ENCODE measurements at places on chromosomes 5 and 9.
A peak's percentile ranks its signal among the peaks of the same experiment; 100 is the strongest.

DNA sequence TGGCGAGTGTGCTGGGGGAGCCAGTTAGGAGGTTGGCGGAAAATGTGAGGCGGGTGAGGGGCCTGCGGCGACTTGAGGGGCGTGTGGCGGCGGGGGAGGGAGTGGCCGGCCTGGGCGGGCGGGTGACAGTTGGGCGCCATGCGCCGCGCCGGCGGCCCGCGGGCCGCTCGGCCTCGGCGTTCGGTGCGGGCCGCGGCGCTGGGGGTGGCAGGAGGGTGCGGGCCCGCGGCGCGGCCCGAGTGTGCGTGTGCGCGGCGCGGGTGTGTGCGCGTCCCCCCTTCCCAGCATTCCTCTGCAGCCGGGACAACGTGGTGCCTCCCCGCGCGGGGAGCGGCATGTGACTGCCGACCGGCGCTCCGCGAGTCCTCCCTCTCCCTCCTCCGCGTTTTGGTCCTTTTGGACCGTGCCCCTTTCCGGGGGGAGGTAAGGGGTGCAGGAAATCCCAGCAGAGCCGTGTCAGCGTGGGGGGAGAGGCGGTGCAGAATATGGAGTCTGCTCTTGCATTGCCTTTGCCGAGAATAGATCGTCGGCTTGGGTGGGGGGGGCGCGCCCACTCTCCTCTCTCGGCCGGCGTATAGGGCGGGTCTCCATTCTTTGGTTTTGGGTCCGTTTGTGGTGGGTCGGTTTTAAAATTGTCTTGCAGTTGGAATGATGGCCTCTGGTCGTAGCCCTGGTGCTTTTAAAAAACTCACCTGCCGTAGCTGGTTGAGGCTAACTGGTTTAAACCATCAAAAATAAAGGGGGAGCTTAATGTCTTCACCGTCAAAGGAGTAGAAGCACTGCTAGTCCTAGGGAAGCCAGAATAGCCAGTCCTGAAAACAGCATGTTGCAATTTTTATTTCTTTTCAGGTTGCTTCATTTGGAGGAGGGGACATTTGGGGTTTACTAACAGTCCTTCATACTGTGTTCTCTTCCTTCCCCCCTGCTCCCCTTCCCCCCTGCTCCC lies 2.0 kb downstream of the LARP1 start:
- peak; percentile 47 for DNase-seq

- DNase-seq: no peak
Observed at GRCh38 chr5:172828911-172829431, 5.1 kb upstream of the ERGIC1 start.

GRCh38 chr5:63823583-63823982 lies 138.7 kb downstream of the HTR1A start:
- no peak for DNase-seq

DNA sequence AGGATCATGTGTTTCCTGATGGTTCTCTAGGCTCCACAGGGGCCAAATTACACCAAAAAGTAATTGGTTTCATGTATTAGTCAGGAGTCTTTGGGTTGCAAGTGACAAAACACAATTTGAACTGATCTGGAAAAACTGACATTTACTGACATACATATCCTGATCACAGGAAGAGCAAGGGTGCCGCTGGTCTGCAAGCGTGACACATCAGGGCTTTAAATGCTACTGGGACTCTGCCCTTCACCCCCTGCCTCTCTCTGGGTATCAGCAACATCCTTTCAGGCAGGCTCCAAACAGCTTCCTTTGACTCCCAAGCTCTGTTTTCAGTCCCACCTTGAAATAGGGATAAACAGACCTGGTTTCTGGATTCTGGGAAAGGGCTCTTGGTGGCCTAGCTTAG lies 197.5 kb downstream of the PALM2AKAP2 start:
- no peak for DNase-seq

DNA sequence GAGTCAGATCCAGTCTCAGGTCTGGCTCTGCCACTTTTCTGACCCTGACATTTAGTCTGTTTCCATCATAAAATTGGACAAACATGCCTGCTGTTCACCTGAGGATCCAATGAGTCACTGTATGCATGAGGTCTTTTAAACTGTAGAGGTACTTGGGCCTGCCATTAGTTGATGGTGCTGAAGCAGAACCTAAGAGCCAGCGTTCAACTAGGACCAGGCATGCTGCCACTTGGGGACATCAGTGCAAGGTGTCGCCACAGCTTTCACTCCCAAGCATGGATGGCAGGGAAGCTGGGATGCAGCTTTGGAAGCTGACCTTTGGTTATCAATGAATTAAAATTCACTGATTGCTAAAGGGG lies 37.1 kb downstream of the NEUROG1 start:
- no peak for DNase-seq

DNA sequence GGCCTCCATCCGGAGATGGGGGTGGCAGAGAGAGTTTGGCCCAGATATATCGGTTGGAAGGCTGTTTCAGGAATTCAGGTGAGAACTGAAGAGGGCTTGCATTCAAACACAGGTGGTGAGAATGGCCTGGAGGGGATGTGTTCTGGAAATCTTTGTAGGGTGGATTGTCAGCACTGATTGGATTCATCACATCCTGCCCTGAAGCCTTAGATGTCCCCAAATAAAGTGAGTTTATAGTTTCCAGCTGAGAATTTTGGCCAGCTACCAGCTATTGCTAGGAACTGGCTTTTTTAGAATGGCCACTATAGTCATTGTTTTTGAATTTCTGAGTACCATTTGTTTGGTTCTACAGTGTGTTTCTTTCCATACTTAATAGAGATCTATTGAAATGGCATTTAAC lies 46.1 kb upstream of the ANKH start:
- no peak for DNase-seq

- DNase-seq: no peak
Observed at GRCh38 chr9:85114799-85115198, 445.3 kb downstream of the NTRK2 start.

DNA sequence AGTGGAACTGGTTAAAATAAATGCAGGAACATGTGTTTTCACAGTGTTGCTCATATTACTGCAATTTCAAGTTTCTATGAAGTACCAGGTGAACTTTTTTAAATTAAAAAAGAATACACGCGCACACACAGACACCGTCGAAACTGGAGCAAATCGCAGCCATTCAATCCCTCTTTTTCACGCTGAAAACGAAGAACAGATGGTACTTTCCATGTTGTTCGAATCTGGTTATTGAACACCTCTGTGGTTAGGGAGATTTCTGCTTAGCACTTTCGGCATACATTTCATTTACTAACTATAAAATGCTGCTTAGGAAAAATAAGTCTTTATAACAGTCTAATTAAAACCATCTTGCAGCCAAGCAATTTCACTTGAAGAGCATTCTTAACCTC lies 6.8 kb downstream of the ZNF608 start:
- no peak for DNase-seq

GRCh38 chr5:140106101-140106500 lies 7.8 kb upstream of the PURA start:
- DNase-seq: no peak

DNA sequence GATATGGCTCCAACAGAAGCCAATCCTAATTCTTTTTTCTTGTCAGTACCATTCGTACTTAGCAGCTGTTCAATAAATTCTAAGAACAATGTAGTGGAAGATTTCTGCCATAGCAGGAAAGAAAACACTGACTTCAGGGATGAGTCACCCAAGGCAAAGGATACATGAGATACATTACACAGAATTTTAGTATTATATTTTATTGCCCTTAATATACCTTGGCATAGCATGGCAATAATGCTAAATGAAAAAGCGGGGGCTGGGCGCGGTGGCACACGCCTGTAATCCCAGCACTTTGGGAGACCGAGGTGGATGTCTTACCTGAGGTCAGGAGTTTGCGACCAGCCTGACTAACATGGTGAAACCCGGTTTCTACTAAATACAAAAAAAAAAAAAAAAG lies 619.1 kb upstream of the DAB2 start:
- no peak for DNase-seq

DNA sequence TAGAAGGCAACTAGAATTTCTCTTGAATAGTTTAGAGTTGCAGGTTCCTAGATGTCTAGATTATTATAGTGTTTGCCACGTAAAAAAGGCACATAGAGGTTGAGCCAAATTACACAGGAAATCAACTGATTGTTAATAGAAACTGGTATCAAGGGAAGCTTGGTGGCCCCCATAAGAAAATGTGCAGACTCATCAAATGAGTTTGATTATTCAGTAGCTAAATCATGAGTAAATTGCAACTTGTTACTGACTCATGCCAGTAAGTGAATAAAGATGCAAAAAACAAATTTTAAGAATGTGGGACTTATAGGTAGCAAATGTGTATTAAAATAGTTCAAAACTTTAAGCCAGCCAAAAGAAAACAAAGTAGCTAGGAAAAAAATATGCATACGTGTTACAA lies 1078.9 kb upstream of the CDH9 start:
- DNase-seq: no peak

DNA sequence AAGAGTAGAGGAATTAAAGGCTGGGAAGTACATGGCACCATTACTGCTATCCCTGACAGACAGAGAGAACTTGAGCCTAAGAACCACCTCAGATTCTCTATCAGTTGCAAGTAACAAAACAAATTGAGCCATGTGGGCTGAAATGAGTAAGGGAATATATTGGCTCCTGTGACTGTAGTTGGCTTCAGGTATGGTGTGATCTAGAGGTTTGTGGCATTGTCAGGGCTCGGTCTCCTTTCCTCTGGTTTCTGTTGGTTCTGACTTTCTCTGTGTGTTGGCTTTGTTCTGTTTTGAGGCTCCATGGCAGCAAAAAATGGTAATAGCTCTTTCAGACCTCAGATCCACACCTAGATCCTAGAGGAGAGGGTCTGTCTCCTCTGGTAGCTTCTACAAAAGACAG lies 5.7 kb downstream of the GALNT10 start:
- DNase-seq: no peak

GRCh38 chr5:56443826-56444225 lies 210.7 kb upstream of the ANKRD55 start:
- DNase-seq: no peak

GRCh38 chr9:3912817-3913216 lies 387.0 kb upstream of the RFX3 start:
- no peak for DNase-seq

DNA sequence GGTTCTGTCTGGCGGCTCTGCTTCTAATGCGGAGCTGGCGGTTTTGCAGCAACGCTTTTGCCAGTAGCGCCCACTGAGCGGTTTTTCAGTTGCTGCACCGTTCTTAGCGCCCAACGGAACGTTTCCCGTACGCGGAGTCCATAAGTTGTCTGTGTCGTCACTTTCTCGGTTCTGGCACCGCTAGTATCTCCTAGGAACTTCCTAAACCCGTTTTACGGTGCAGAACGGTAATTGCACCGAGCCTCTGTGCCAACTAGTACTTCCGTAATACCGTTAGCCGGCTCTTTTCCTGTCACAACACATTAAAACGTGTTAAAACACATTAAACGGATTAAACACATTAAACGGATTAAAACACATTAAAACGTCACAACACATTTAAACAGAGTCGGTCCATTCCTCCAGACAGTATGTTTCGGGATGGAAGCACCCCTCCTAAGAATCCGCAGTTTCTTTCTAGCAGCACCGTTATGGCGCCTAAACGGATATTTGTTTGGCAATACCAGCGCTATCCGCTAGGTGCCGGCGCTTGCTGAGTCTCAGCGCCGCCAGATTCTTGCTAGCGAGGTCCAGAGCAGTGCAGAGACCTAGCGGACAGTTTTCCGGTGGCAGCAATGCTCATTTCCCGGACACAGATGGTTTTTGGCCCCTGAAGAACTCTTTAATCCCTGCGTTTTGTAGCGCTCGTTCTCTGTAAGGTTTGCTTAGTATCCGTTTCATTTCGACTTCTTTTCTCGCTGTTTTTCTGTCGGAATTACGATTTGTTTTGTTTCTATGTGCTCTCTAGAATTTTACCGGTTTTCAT lies 45.4 kb downstream of the ANXA2R start:
- peak; percentile 79 for DNase-seq

- DNase-seq: no peak
Observed at GRCh38 chr5:74052441-74053221, 426.6 kb downstream of the ARHGEF28 start.

DNA sequence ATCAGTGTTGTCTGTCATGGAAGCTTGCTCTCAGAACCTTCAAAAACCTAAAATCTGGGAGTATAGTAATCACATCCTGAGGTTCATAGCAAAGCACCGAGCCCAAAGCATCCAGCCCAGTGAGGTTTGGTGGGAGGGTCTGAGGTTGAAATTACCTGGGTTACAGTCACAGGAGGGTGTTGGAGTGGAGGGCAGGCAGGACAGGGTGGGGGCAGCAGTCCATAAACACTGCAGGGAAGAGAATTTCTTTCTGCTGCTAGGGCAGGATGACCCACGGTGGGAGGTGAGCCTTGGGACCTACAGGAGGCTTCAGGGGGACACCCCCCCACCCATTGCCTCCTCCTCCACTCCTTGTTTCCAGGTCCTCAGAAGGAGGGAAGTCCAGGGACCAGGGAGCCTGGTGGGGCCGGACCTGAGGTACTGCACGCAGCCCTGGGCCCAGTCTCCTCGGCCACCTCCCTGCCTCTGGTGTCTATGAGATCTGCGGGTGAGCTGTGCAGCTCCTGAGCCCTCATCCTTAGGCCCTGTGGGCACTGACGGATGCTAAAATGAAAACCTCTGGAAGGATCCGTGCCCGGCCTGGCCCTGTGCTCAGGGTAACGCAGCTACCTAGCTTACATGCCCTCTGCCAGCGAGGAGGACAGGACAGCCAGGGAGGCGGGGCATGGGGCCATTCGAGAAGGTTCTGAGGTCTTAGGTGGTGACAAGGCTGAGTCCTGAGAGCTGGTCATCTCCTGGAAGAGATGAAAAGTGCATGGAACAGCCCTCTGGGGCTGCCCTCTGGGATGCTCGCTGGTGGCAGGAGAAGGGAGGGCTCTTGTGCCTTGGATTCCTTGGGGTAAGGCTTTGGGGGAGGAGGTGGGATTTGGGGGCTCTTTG lies 1.8 kb upstream of the ADCY2 start:
- DNase-seq: no peak

GRCh38 chr5:119400245-119400644 lies 44.4 kb downstream of the TNFAIP8 start:
- DNase-seq: no peak

DNA sequence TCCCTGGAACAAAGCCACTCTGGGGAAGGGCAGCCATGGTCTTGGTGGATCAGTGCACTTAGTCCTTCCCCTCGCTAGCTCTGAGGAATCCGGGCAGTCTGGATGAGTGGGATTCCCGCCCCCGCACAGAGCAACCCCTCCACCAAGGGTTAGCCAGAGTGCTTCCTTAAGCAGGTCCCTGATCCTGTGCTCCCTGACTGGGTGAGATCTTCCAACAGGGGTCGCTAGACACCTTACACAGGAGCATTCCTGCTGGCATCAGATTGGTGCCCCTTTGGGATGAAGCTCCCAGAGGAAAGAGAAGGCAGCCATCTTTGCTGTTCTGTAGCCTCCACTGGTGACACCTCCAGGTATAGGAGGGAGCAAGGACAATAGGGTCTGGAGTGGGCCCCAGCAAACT lies 228.8 kb downstream of the AP3B1 start:
- no peak for DNase-seq

DNA sequence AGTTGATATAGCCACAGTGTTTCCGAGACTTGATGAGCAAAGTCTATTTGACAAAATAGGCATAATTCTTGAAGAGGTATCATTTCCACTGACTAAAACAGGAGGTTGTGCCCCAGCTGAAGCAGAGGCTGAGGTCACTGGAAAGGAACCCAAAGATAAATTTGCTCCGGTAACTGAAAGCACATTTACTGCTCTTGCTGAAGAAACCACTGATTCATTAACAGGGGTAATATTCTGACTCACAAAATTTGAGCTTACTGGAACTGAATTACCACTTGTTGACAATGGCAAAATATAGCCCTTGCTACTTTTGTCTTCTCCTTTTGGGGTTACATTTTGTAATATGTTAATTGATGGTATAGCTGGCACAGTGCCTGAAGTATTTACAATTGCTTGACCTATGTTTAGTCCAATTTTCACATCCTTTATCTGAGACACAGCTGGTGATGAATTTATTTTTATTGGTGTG lies 30.2 kb downstream of the MLANA start:
- DNase-seq: no peak

- peak; percentile 56 for DNase-seq
Observed at GRCh38 chr5:160021831-160022446, 13.0 kb downstream of the TTC1 start.
